ENCODE measurements at places on chromosomes 2 and 18.

DNA sequence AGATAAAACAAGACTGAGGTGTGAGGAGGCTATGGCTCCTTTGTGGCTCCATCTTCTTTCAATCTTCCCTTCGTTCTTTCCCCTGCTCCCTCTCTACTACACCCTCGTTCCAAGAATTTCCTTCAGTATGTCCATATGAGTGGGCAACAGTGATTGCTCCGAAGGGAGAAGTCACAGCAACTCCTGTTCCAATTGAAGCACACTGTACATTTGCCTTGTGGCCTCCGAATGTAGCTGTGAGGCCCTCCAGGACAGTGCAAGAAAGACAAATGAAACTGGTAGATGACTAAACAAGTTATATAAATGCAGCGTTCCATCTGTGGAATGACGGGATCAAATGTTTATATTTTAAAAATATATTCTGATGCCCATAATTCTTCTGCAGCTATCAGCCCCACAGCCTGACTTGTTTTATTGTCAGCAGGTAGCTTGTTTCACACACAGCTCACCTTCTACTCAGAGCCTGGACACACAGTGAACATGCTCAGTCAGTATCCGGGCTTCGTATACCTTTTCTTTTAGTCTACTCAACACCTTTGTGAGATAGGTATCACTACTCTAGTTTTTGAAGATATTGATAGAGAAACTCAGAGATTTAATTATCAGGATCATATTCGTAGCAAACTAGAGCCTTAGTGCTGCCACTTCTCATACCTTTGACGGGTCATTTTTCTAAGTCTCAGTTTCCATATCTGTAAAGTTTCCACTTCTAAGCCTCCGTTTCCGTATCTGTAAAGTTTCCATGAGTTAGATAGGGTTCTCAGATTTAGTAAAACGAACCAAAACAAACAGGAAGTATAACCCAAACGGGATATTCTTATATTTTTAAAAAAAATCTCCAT lies 216.7 kb upstream of the STON1 start:
- no peak for DNase-seq

DNA sequence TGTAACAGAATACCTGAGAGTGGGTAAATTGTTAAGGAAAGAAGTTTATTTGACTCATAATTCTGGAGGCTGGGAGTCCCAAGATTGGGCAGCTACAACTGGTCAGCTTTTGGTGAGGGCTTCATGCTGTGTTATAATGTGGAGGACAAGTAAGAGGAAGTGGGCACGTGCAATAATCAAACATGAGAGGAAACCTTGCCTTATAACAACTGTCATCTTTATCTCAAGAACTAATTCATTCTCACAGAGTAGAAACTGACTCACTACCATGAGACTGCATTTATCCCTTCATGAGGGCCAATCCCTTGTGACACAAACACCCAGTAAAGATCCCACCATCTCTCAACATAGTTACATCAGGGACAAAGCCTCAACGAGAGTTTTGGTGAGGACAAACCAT lies 318.1 kb upstream of the NT5C1B start:
- DNase-seq = no peak

DNA sequence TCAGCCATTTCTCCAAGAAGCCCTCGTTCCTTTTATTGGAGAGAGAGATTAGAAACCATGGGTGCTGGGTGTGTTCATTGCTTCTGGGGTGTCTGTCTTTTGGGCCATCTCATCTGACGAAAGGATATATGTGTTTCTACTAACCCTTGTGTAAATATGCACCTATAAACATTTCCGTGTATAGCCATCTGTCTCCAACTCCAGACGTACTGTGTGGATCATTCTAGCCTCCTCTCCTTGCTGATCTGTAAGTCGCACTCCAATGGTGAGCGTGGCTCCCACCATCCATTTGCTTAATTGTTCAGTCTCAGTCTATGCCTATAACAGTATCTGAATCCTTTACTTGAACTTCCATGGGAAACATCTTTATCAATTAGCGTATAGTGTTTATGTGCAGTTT lies 1.8 kb downstream of the RBFA start:
- DNase-seq = no peak

DNA sequence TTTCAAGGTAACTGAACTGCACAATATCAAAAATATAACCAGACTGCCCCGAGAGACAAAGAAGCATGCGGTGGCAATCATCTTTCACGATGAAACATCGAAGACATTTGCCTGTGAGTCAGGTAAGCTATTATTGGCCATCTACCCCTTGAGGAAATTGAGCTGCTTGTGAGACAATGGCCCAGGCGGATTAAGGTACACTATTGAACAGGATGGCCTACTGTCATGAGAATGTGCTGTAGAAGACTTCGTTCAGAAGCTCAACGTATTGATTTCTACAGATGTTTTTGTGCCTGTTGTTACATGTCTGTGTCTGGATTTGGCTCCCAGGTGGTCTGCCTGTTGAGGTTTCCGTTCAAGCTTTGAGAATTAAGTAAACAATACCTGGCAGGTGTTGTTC lies 198.7 kb downstream of the DOK6 start:
- DNase-seq = no peak

GRCh38 chr2:237708961-237709360 lies 81.6 kb downstream of the LRRFIP1 start:
- no peak for DNase-seq

DNA sequence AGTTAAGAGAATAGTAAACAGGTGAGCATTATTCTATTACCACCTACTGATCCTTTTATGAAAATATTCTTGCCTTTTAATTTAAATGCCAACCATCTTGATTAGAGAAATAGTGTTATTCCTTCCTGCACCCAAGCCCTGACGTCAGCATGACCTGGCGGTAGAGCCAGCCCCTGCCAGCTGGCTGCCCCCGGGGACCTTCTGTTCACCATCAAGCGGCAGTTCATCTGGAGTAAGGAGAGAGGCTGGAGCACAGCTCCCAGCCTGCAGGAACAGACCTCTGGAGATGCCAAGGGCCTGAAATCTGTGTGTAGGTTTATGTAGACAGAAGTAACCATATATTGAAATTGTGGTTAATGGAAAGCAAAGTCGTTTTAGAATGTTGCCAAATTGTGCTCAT lies 171.8 kb downstream of the GBX2 start:
- no peak for DNase-seq

DNA sequence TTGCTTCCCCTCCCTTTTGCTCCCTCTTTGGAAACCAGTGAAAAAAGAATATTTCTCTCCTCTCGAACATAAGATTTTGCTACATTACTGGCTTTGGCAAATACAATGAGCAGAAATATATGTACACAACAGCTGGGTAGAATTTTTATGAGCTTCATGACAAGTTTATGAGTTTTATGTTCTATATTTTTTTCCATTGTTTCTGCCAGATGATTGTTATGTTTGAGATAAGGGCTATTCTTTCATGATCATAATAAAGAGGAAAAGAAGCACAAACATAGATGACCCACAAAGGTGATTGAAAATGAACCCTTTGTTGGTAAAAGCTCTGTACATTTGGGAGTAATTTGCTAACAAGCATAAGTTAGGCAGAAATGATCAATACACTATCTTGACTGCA lies 14.8 kb upstream of the TFPI start:
- no peak for DNase-seq
